Activated CD4-positive, alpha-beta T cell treated with anti-CD3 and anti-CD28 coated beads for 48 hours (primary cell): ENCODE measurements at places on chromosomes 7 and 10.

- no peak for DNase-seq
Measured at GRCh38 chr10:101394524-101395133, 40.7 kb downstream of the BTRC start.

GRCh38 chr7:149443523-149443922 is 17.3 kb downstream of the ZNF777 start:
- DNase-seq, result no peak

DNA sequence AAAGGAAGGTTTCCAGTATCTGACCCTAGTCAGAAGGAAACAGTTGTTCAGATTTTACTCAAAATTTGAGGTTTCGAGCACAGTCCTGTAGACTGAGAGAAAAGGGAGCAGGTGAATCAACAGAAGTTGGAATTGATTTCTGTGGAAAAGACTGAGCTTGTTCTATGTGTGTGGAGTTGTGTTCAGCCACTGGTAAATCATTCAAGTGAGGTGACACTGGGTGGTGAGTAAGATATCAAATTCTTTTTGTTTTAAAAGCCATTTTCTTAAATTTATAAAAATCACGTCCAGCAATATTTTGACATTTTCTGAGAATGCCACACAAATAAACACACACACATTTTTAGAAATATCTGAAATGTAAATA is 165.1 kb downstream of the HGF start:
- no peak for DNase-seq

- no peak for DNase-seq
Measured at GRCh38 chr10:91472911-91473310, 62.8 kb downstream of the HECTD2 start.

DNA sequence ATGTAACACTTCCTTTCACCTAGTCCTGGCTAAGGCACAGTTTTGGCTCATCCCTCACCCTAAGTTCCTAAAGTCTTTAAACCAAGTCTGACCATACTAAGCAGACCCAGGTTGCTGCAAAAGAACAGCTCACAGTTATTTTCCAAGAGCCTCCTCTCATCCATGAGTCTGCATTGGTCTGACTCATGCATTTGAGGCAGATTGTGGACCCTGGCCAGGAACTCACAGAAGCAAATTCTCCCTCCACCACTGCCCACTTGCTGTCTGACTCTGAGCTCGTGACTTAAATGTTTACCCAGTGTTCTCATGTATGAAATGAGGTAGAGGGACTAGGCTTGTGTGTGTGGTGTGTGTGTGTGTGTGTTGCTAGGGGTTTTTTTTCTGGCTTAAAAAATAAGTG is 1272.8 kb downstream of the TYW1 start:
- no peak for DNase-seq

DNA sequence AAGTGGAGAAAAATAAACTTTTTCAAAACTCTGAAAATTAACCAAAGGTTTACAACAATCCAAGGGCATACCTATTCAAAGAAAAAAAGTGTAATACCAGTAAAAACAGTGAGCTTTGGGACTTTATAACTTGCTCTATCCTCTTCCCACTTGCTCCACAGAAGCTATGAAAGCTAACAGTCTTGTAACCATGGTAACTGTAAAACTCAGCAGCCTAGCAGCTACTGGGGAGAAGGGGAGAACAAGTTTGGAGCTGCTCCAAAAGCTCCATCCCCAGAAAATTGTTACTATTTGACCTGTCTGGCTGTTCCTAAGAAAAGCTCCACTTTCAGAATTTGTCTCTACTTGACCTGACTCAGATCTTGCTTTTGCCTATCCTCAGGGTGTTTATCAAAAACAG is 191.5 kb downstream of the OTUD1 start:
- DNase-seq, result no peak
